Bone marrow (tissue), 2 donors: ENCODE measurements at places on chromosomes 13 and 19.
A peak's percentile ranks its signal among the peaks of the same experiment; 100 is the strongest.

DNA sequence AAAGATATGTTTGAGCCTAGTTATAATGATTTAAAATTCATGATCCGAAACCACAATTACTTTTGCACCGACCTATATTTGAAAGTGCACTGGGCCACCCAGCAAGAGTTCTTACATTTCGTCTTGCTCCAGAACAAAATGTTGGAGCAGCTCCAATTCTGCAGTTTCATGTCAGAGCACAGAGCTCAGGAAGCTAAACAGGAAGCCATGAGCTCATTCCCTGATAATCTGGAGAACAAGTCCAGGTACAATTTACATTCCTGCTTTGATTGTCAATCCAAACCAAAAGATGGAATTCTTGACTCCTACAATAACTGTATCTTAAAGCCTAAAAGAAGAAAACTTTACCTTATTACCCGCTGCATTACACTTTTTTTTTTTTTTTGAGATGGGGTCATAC is 131.8 kb downstream of the KCTD12 start:
- DNase-seq = no peak

GRCh38 chr13:23644126-23644419 is 73.9 kb downstream of the TNFRSF19 start:
- DNase-seq = no peak

DNA sequence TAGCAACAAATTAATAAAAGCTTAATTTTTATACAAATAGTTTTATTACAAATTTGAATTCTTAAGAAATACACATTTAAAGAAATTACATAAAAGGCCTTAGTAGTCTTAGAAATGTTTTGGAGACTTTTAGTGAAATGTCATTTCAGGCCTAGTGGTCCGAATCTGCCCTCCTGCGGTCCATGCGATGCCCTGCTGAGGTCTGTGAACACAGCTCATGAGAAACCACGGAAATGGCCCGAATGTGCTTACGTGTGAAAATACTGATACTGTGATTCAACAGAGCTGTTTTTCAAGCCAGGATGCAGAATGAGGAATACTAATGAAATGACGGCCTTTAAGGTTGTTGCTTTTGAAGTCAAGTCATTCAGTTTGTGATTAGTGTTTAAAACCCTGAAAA is 157.9 kb downstream of the COL4A1 start:
- no peak for DNase-seq

GRCh38 chr19:1410789-1411188 is 3.4 kb downstream of the DAZAP1 start:
- DNase-seq = no peak

DNA sequence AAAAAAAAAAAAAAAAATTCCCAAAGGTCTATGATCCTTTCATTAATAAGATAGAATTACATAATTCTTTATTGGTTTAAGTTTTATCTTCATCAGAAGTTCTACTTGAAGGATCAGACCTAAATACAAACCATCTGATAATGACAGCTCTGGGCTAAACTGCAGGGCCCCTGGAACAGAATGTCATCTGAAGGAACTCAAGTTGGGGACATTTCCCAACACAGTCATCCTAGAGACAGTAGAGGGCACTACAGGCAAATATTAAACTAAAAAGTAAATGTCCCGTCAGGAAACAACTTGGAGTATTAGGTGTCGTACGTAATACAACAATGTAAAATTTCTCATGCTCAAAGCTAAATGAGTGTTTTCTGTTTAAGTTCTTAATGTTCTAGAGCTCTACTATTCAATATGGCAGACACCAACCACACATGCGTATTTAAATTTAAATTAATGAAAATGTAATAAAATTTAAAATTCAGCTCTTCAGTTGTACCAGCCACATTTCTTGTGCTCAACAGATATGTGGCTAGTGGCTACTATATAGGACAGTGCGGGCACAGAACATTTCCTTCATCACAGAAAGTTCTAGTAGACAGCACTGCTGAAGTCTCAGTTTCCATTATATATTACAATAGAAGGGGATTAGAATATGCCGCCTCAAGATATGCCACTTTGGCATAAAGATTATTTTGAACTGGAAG is 21.8 kb upstream of the NAXD start:
- peak; percentile 54 for DNase-seq

DNA sequence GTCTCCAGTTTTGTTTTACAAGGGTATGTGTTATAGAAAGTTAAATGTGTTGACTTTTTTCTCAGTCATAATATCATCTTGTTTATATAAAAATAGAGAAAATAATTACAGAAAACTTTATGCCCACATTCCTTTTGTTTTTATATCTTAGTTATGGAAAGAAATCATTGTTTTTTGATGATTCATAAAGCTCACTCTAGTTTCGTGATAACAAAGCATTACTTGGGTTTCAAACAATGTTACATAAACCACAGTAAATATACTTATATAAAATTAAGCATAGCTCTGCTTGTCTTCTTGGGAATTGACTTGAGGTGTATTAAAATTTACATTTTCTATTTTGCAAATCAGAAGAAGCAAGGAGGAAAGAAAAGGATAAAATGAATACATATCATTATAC is 111.8 kb downstream of the SGCG start:
- no peak for DNase-seq

DNA sequence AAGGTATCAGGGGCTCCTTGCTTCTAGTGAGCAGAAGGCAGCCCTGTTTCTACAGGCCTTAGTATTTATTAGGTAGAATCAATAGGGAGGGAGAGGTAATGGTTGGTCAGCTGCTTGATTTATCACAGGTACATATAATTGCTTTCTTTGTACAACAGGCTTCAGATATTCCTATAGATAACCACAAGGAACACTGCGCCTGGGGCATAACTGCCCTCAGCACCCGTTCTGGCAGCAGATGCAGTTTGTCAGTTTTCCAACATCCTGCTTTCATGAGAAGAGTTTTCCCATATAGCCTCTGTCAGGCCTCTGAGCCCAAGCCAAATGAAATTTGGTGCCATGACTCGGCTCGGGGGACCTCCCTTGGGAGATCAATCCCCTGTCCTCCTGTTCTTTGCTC is 12.4 kb upstream of the ZNF486 start:
- no peak for DNase-seq

GRCh38 chr13:71625694-71626093 is 241.3 kb downstream of the DACH1 start:
- DNase-seq = no peak

- no peak for DNase-seq
Measured at GRCh38 chr19:5623397-5624017, 624 bp downstream of the SAFB start.

DNA sequence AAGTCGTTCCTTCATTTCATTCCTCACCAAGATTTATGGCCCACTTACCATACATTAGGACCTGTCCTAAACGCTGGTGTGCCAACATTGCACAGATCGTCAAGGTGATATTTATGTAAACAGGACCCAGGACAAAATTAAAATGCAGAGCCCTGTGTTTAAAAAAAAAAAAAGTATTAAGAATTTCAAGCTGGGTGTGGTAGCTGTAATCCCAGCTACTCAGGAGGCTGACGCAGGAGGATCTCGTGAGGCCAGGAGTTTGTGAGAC is 6.5 kb upstream of the ZNF444 start:
- no peak for DNase-seq

GRCh38 chr13:57264965-57265364 is 98.0 kb downstream of the PRR20E start:
- DNase-seq = no peak

GRCh38 chr13:44211286-44211685 is 162.3 kb upstream of the SERP2 start:
- no peak for DNase-seq

DNA sequence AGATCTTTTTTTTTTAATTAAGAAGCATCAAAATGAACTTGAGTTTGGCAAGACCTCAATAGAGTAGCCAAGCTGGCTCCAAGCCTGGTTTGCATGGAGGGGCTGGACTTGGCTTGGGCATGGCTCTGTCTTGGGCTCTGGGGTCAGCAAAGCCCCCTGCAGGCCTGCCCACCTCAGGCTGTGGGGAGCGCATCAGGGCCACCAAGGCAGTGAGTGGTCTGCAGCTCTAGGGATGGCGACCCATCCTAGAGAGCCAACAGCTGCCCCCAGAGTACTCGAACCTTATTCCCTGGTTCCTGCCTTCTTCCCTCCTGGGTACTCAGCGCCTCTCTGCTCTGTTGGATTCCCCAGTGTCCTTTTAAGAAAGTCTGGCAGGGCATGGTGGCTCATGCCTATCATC is 5.4 kb upstream of the CHST8 start:
- no peak for DNase-seq

DNA sequence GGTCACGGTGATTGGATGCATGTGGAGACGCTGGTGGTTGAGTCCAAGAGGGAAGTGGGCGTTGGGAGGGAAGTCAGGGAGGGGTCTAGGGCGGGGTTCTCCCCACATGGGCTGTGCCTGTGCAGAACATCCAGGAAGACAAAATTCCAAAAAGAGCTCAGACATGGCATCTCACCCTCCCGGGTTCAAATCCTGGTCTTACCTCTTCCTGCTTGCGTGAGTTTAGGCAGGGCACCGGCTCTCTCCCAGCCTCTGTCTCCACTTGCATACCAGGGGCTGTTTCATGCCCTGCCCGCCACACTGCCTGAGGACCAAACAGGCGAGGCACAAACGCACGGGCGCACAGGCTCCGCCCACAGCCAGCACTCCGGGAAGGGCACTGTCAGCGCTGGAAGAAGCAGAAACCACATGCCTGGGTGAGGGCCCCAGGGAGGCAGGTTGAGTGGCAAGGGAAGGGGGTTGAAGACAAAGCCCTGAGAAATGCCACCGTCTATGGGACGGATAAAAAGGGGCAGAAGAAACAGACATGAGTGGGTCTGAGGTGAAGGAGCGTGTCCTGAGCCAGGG is 123.6 kb upstream of the SOX1 start:
- DNase-seq = no peak

DNA sequence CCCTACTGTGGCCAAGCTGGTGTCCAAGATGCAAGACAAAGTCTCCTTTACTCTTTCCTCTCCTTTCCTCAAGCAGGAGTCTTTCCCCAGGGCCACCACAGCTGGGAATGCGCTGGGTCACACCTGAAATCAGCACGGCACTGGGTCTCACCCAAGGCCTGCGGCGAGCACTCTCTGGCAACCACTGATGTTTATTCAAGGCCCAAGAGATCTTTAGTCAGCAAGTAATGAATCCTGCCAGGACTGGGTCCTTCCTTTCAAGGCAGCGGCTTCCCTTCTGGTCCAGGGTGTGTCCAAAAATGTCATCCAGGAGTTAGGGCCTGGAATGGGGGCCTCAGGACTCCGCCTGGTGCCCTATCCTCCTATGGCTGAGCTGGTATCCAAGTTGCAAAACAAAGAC is 24.1 kb downstream of the BLOC1S3 start:
- DNase-seq = no peak

DNA sequence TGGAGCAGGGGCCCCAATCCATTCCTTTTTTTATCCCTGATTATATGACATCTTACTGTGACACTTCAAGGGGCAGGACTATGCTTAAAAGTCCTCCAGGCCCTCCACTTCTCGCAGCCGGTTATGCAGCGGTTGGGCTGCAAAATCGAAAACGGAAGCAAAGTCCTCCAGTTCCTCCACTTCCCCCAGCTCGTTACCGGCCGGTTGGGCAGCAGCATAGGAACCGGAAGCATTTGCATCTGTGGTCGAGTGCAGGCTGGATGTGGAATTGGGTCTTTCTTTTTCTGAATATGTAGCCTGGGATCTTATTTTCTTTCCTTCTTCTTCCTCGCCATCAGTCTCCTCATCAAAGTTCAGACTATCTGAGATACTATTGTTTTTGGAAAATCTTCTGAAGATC is 46.1 kb downstream of the OXGR1 start:
- no peak for DNase-seq

GRCh38 chr13:28463481-28463880 is 31.4 kb downstream of the FLT1 start:
- DNase-seq = no peak

- no peak for DNase-seq
Measured at GRCh38 chr13:39259371-39260140, 221.3 kb downstream of the NHLRC3 start.

DNA sequence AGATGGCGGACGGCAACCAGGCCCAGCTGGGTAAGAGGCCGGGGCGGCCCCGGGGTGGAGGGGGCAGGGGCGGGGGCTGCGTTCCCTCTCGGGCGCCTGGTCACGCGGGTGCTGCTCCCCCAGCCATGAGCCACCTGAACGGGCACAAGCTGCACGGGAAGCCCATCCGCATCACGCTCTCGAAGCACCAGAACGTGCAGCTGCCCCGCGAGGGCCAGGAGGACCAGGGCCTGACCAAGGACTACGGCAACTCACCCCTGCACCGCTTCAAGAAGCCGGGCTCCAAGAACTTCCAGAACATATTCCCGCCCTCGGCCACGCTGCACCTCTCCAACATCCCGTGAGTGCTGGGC is 11.1 kb downstream of the PTBP1 start:
- no peak for DNase-seq

DNA sequence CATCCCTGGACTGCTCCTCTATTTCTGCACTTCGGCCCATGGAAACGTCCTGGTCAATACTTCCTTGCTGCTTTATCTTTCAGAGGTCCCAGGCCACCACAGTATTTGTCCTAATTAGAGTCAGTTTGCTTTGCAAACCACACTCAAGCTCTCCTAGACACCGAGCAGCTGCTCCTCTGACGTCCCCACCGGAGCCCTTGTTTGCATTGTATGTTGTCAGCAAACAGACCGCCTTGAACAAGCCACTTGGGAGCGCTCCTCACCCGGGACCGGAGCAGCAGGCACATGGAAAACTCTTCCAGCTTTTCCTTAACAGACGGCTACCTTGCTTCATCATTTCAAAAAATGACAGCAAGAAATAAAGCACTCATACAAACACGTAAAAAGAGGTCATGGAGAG is 51.5 kb upstream of the GTF3A start:
- DNase-seq = no peak

DNA sequence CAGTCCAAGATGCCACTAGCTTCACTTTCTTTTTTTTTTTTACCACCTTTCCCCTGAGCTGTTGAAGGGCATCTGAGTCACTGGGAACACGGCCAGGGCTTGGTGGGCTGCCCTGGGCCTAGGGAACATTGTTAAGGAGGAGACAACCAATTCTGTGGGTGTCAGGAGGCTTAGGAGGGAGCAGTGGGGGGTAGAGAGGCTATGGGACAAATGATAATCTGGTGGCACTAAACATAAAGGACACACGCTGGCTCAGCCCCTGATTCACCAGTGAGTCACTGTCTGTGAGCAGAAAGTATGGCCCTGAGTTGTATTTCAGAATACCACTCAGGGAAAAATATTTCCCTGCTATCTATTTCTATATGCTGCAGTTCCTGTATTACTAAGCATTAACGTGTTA is 207.8 kb downstream of the DCLK1 start:
- DNase-seq = no peak

DNA sequence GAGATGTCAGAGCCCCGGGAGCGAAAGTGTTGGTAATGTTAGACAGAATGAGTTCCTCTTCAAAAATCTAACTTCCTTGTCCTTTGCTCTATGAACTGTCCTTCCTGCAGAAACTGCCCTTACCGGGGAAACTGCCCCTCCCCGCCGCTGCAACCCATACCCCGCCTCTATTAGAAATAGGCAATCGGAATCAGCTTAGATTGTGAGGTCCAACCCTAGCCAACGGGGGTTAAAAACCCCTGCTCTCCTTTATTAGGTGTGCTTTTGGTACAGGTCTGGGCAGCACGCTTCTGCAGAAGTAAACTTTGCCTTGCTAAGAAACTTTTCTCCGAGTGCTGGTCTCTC is 11.5 kb upstream of the CAPNS1 start:
- DNase-seq = no peak
